ENCODE measurements at places on chromosomes 2 and 18.

DNA sequence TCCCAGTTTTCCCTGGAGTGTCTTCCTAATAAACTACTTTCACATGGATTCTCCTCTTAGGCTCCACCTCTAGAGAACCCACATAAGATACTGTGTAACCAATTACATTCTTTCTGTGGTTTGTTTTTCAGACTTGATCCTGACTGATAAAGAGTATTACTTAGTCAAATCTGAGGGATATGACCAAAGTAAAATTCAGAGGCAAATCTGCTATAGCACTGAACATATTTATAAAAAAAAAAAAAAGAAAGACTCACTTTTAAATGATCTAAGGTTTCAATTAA lies 13.9 kb downstream of the CKAP2L start:
- no peak for DNase-seq

- DNase-seq: no peak
These were observed 50.4 kb upstream of the REL start for GRCh38 chr2:60830991-60831390.

DNA sequence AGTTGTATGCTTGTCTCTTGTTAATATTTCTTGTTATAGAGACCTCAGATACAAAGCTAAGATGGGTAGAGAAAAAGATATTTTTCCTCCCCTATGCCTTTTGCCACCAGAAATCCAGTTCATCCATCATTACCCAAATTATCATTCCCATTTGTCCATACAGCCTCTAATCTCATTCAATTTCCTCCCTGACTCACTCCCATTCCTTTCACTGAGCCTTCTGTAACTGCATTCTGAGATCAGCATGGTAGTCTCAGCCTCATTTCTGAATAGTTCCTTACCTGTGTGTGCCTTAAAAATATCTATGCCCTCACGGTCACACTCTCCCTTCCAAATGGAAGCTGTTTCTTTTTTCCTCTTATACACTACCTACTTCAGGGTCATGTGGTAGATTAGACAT lies 15.7 kb upstream of the PIK3C3 start:
- DNase-seq: no peak

DNA sequence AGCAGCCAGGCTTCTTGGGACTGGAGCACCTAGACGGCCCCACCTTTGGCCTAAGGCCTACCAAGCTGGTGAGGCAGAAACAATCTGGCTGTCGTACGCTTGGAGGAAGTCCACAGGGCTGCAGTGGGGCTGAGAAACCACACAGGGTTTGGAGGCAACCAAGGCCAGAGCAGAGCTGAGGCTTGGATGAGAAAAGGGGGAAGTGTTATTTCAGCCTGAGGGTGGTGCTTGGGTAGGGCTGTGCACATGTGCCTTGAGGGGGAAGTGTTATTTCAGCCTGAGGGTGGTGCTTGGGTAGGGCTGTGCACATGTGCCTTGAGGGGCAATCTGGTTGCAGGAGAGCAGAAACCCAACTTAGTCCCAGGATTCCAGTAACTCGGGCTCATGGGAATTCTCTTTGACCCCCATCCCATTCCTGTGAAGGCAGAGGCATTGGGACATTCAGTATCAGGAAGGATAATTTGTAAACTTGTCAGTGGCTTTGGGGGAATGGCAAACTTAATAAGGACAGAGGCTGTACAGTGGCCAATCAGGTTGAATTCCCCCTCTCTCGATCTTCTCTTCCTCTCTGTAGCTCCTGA lies 971 bp upstream of the FBXO41 start:
- no peak for DNase-seq

GRCh38 chr18:56890632-56891031 lies 239.5 kb downstream of the WDR7 start:
- no peak for DNase-seq

- no peak for DNase-seq
These were observed 22.0 kb upstream of the TFCP2L1 start for GRCh38 chr2:121307048-121307447.

GRCh38 chr2:140472676-140473075 lies 1658.1 kb downstream of the LRP1B start:
- DNase-seq: no peak

DNA sequence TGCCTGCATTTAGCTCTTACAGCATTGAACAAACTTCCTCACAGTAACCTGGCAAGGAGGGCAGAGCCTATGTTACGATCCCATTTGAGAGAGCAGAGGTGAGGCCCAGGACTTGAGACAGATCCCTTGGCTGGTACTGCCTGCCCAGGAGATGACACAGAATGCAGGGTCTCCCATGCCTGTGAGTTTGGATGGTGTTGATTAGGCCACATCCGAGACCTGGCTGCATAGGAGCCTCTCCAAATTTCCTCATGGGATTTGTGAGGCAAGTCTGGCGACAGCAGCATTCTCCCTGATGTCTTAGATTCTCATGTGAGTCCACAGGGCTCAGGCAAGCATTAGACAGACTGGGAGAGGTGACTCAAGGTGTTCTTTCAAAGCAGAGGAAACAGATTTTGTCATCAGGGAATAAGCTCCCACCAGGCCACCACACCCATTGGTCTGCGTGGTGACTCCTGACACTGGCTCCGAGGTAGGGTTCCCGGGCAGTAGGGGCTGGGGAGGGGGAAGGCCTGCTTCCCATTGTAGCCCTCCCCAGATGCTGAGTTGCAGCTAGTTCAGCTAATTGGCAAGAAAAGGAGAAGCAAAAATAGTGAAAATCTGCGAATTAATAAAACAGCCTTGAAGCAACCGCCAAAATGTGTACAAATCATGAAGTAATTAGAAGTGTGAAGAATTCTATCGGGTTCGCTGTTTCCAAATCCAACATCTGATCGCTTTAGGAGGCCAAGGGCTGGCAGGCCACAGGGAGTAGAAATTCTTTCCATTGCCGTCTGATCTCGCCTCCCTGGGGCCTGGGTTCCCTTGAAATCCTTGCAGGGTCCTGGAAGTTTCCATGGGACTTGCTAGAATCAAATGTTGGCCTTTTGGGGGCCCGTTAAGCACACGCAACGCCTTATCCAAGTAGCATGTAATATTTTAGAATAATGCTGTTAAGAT lies 68.0 kb downstream of the MAPK4 start:
- DNase-seq: no peak

- no peak for DNase-seq
These were observed 296.4 kb downstream of the CYP26B1 start for GRCh38 chr2:71851094-71851750.

GRCh38 chr2:10520154-10520553 lies 72.0 kb upstream of the ODC1 start:
- DNase-seq: no peak

- no peak for DNase-seq
These were observed 201.1 kb downstream of the SPP2 start for GRCh38 chr2:234251326-234252271.

DNA sequence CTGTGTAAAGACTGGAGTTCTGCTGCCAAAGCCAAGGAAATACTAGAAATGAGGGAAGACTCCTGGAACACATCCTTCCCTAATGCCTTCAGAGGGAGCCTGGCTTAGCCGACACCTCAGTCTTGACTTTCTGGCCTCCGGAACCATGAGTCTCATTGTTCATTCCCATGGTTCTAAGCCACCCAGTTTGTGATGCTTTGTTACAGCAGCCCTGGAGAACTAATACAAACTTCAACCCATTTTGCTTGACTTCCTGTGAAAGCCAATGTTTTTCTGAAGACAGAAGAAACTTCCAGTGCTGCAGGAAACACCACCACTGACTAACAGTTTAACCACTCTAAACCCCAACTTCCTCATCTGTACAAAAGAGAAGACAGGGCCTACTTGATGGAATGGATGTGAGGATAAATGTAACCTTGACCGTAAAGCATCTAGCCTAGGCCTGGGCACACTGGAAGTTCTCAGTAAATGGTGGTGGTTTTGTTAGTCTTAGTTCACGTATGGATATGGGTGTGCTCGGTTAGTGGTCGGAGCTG lies 85.9 kb upstream of the RFX8 start:
- DNase-seq: no peak

- DNase-seq: no peak
These were observed 52.6 kb upstream of the TACR1 start for GRCh38 chr2:75251896-75252295.

DNA sequence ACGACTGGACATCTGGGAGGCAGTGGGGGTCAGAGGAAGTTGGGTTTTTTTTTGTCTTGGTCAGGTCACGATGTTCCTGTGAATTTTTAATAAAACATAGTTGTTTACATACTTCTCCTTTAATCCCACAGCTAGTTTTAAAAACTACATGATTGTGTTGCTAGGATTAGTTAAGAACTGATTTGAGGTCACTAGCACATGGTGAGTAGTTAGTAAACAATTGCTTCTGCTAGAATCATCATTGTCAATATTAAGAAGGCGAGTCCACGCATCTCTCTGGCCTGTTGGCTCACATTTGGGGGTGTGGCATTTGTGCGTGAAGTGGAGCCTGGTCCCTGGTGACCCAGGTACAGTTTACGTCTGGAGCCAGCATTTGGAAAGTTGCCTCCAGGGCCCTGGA lies 59.4 kb downstream of the AGAP1 start:
- DNase-seq: no peak

GRCh38 chr2:71605173-71605641 lies 151.8 kb downstream of the DYSF start:
- DNase-seq: no peak

Measured in cortex of kidney (tissue), 1 donor.